ENCODE measurements at places on chromosomes 7 and 10.

DNA sequence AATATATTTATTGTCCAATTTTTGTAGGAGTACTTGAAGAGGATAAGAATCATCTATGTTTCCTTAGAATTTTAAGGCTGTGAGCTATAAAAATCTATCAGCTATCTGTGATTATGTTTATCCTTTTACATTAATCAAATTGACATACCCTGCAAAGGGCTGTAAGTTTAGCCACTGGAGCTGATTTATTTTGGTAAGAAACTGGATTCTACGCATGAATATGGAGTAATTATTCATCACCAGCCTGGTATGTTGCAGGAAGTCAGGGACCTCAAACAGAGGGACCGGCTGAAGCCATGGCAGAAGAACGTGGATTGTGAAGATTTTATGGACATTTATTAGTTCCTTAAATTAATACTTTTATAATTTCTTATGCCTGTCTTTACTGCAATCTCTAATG is 696.9 kb downstream of the DNAJB9 start:
- no peak for DNase-seq

GRCh38 chr10:122307669-122308416 is 36.7 kb downstream of the BTBD16 start:
- DNase-seq: peak; percentile 99

DNA sequence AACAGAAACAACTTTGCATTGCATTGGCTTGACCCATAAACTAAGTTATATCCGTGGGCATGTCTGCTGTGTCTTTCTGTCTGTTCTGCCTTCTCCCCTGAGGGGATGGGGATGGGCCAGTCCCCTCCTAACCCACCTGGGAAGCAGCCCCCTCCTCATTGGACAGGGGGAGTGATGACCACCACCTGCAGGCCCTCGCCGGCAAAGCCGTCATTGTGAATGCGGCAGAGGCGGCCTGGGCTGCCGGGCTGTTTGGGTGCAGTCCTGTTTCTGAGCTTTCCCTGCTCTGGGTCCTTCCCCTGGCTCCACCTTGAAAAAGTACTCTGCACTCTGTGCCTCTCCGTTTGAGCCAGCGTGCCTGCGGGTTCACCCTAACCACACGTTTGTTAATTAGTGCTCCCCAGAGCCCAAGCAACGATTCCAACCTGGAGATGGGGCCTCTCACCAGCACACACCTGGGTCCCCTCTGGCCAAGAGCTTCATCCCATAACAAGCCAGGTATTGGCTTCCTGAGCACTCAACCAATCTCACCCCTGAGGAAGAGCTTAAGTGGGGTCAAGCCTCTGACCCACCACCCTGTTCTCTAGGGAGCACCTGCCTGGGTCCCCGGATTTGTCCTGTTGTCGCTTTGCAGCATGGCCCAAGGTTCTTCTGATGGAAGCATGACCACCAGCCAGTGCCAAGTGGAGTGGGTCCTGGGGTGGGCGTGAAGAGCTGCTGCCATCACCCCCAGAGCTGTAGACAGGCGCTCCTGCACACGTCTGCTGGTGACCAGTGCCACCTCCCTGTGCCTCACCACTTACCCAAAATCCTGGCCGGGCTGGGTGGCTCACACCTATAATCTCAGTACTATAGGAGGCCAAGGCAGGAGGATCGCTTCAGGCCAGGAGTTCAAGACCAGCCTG is 39.4 kb upstream of the ZMIZ2 start:
- no peak for DNase-seq

- DNase-seq: no peak
Measured at GRCh38 chr10:1964476-1964875, 227.2 kb upstream of the ADARB2 start.

DNA sequence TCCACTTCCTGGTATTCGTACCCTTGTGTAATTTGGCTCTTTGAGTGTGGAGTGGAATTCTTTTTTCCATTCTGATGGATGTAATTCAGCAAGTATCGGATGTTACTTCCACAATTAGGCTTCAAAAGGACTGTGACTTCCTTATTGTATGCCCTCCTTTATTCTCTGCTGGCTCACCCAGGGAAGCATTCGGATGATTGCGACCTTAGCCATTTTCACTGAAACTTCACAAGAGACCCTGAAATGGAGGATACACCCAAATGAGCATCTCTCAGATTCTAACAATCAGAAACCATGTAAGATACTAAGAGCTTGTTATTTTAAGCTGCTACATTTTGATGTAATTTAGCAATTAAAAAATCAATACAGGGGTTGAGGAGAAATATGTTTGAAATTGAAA is 493.1 kb downstream of the DNAJB9 start:
- DNase-seq: no peak

- no peak for DNase-seq
Measured at GRCh38 chr10:12196531-12197211, 683 bp downstream of the CDC123 start.

DNA sequence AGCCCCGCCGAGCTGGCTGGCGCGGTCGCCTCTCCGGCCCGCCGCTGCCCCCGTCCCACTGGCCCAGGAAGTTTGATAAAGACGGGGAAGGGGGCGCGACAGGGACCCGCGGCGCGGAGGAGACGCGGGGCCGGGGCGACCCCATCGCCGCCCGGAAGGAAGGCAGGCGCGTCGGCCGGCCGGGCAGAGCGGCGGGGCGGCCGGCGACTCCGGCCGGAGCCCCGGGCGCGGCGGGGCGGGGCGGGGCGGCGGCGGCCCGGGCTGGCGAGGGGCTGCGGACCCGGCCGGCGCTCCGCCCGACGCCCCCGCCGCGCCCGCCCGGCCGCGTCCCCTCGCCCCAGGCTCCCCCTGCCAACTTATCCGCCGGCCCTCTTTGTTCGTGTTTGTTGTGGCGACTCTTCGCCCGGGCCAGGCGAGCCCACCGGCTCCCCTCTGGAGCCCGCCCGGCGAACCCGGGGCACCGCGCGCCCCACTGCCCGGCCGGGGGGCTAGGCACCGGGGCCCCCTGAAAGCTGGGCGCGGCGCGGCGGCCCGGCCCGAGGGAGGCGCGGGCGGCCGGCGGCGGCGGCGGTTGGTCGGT is 571 bp downstream of the KDM7A start:
- no peak for DNase-seq

GRCh38 chr10:104326991-104327610 is 11.2 kb downstream of the ITPRIP start:
- DNase-seq: no peak

DNA sequence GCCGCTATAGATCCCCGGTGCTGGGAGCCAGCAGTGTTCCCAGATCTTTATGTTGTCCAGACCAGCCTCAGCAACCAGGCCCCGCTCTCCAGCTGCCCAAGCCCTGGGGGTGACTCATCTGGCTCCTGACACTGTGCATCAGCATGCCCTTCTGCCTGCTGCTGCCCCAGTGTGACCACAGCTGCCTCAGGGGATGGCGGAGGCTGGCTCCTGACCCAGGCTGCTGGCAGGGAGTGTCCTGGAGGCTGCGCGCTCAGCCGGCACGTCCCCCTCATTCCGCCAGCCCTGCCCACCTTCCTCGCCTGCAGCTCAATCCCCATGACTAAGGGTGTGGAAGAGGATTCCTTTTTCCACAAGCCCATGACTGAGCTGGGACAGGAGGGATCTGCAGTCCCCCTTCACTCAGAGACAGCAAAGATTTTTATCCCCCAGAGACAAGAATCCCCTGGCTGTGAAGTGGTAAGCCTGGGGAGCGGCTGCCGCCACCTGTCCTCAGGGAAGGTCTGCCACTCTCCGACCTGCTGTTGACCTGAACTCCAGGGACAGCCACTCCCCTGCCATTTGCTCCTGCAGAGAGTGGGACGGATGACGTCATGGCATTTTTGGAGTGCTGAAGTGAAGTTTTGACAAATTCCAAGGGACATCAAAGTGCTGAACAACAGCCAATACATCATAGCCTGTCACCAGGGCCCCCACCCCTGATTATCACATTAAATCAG is 182.8 kb upstream of the BMPER start:
- DNase-seq: no peak

GRCh38 chr10:58424176-58424575 is 39.0 kb downstream of the TFAM start:
- no peak for DNase-seq

DNA sequence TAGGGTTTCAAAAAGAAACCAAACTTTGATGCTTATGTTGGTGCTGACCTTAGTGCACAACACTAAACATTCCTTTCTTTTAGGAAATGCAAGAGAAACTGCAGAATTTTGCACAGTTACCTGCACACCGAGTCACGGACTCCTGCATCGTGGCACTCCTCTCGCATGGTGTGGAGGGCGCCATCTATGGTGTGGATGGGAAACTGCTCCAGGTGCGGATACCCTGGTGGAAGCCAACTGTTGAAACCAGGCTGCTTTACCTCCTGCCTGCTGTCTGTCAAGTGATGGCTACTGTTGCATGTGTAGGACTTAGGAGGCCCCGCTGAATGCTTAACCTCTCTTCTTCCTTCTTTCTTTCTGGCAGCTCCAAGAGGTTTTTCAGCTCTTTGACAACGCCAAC is 11.7 kb downstream of the CASP2 start:
- no peak for DNase-seq

GRCh38 chr7:107715531-107715930 is 28.4 kb upstream of the CBLL1 start:
- no peak for DNase-seq

- peak; percentile 50 for DNase-seq
Measured at GRCh38 chr10:33010132-33011037, 52.4 kb upstream of the ITGB1 start.

DNA sequence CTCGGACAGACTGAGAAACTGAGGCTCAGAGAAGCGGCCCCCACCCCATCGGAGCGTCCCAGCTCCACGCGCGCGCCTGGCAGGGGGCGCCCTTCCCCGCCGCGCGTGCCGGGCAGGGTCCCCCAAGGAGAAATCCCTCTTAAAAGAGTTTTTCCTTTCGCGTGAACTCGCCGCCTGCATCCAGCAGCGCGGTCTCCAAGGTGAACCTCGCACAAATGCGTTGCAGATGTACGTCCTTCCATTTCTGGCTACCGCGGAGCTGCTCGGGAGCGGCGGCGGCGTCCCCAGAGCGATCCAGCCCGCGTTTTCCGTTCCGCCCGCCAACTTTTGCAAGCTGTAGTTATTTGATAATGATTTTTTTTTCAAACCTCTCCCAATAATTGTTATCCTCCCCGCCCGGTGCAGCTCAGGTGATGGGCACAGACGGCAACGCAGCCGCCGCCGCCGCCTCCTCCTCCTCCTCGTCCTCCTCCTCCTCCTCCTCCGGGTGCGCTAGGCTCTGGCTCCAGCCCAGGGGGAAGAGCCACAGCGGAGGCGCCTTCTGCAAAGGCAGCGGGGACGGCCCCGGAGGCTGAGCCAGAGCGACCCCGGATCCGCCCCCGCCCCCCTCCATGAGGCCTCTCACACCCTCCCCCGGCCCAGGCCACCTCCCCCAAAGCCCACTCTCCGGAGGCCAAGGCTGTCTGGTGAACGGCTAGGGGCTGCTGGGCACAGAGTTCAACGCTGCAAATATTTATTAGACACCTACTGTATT is 74.0 kb upstream of the CUX1 start:
- DNase-seq: peak; percentile 31

GRCh38 chr10:3579845-3580244 is 205.2 kb downstream of the KLF6 start:
- no peak for DNase-seq

DNA sequence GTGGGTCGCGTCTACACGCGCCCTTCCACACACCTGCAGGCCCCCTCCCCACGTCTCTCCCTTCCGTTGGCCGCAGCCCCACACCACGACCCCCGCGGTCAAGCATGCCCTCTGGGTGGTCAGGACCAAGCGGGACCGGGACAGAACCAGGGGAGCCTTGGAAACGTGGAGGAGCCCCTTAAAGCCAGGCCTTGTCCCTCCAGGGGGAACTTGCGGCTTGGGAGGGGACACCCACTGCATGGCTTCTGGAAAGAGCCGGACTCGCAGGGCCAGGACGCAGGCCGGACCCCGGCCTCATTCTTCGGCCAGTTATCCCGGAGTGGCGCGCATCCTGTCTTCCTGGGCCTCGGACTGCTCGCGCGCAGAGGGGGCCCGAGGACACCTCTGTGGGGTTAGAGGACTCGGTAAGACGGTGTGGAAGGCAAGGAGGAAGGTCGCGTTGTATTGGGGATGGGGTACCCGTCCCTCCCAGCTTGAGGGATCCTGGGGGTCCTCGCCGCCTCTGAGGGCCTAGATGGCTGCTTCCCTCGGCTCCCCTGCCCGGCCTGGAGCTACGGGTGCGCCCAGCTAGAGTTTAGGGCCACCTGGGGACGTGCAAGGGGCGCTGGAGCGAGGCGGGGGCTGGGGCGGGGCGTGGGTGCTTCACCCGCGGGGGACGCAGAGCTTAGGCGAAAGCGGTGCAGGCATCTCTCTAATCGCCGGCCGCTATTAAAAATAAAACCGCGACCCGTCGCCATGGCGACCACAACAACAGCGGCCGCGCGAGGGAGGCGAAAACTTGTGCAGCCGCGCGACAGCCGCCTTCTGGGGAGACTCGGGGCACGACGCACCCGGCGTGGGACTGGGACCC is 1.8 kb upstream of the PDGFA start:
- DNase-seq: no peak

- DNase-seq: peak; percentile 38
Measured at GRCh38 chr10:93080350-93081046, 6.8 kb downstream of the CYP26A1 start.

- no peak for DNase-seq
Measured at GRCh38 chr10:31792745-31793144, 135.9 kb downstream of the ARHGAP12 start.
